ENCODE measurements at places on chromosomes 13 and 19. TPM values are rescaled to one million over a fixed set of nuclear protein-coding genes. Genes with fewer than 3 reads are reported as not detected.

Gene ABHD8
- 9.0 TPM for total RNA-seq

Gene URAD
- total RNA-seq, result not detected

Gene TMEM86B
- total RNA-seq, result 0.76 TPM

Gene SLC7A9
- total RNA-seq, result 0.26 TPM

Gene GIPR
- total RNA-seq, result 1.3 TPM

Gene FPR1
- not detected for total RNA-seq

Gene SF3A2
- 20.9 TPM for total RNA-seq

Gene NCR1
- not detected for total RNA-seq

Gene C13orf42
- total RNA-seq, result not detected

Gene CYP4F2
- total RNA-seq, result not detected

Gene PCDH17
- 0.22 TPM for total RNA-seq

Gene ZNF382
- 7.7 TPM for total RNA-seq

All from articular chondrocyte of knee joint (primary cell).